Progenitor cell of endocrine pancreas (in vitro differentiated cells): ENCODE measurements at places on chromosomes 1 and 21.

GRCh38 chr1:223515421-223515820 is 122.2 kb downstream of the CCDC185 start:
- no peak for DNase-seq

DNA sequence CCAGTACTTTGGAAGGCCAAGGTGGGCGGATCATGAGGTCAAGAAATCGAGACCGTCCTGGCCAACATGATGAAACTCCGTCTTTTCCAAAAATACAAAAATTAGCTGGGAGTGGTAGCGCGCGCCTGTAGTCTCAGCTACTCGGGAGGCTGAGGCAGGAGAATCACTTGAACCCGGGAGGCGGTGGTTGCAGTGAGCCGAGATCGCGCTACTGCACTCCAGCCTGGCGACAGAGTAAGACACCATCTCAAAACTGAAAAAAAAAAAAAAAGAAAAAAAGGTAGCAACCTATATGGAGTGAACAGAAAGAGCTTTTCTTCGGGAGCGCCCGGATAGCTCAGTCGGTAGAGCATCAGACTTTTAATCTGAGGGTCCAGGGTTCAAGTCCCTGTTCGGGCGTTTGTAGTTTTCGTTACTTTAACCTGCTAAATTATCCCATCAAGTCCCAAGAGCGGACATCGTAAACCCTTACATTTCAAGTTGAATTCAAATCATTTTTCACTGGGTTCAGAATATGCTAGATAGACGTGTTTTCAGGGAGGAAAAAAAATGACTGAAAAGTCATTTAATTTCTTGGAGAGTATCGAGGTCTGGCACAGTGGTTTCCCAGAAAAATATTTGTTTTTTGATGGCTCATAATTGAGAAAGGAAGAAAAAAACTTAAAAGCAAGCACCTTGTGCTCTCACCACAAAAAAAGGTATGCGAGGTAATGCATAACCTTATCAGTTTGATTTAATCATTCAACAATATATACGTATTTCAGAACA is 9.8 kb upstream of the MDM4 start:
- peak; percentile 62 for DNase-seq

GRCh38 chr1:211579440-211580302 is 710 bp upstream of the SLC30A1 start:
- DNase-seq, result no peak

- peak; percentile 29 for DNase-seq
Measured at GRCh38 chr1:231806623-231807495, 180.3 kb downstream of the DISC1 start.

GRCh38 chr1:53524428-53525375 is 65.5 kb downstream of the DMRTB1 start:
- no peak for DNase-seq
